ENCODE measurements at places on chromosomes 6 and 20. TPM values are rescaled to one million over a fixed set of nuclear protein-coding genes. Genes with fewer than 3 reads are reported as not detected.

Gene LINC00237
- total RNA-seq: not detected

Gene KCNK17
- not detected for total RNA-seq

Gene ZSCAN23
- not detected for total RNA-seq

Gene ZNF217
- 22.6 TPM for total RNA-seq

Gene PTK7
- total RNA-seq: 4.7 TPM

Gene EYA4
- total RNA-seq: 11.4 TPM

Gene AK9
- 1.5 TPM for total RNA-seq

Gene PACSIN1
- 0.05 TPM for total RNA-seq

Gene ZNF311
- total RNA-seq: 0.37 TPM

Gene TRERF1
- 8.0 TPM for total RNA-seq

Gene ERMARD
- total RNA-seq: 6.4 TPM

Gene PSORS1C1
- 3.3 TPM for total RNA-seq

Gene ARMH2
- total RNA-seq: not detected

Data from A549 treated with CpdA at 1 μM for 4 hours (cell line).